ENCODE measurements at places on chromosomes 2 and 18. TPM values are rescaled to one million over a fixed set of nuclear protein-coding genes. Genes with fewer than 3 reads are reported as not detected.

- DNase-seq, result no peak
- peaks cover 9% of the 10 kb centered on the region for H3K4me1 ChIP-seq
- H3K4me3 ChIP-seq, result no peak overlapping the region
These were observed 9.3 kb downstream of the IL1F10 start for GRCh38 chr2:113076954-113077669.

- no peaks in the 10 kb centered on the region for H3K27me3 ChIP-seq
- no peaks in the 10 kb centered on the region for H3K36me3 ChIP-seq
- no peak for DNase-seq
These were observed 218.1 kb downstream of the ARHGAP15 start for GRCh38 chr2:143347271-143347695.

DNA sequence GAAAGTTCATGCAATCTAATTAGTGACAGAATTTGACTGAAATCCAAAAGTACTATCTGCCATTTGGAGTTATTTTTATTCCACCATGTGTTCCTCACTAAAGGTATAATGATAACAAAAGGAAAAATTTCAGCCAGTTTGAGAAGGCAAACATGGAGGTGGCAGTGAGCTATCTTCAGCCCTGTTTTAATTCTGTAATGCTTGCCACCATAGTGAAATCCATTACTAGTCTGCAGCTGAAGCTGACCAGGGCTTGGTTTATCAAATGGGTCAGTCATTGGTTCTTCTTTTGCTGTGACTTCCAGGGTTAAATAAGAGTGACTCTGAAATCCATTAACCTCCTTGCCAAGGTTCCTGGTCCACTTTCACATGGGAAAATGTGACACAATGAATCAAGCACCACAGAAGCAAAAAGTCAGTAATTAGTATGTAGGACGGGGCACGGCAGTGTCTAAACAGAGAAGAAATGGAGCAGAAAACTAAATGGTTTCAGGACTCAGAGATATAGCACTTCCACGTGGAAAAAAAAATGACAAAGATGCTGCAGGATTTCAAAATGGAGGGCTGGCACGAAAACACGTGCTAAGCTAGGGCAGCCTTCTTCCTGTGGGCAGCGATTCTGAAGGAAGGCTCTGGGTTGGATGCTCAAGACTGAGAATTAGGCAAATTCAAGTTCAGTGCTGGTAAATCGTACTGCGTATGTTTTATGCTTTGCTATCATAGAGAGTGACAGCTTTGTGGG lies 87.2 kb downstream of the EPHA4 start:
- H3K27me3 ChIP-seq, result no peaks in the 10 kb centered on the region
- H3K4me3 ChIP-seq, result no peak overlapping the region
- H3K4me1 ChIP-seq, result no peaks in the 10 kb centered on the region
- DNase-seq, result no peak
- H3K27ac ChIP-seq, result no peak overlapping the region
- no peaks in the 10 kb centered on the region for H3K36me3 ChIP-seq

GRCh38 chr2:232276733-232277313 lies 101.7 kb upstream of the ALPP start:
- H3K4me1 ChIP-seq, result no peaks in the 10 kb centered on the region
- no peak overlapping the region for H3K4me3 ChIP-seq
- H3K27ac ChIP-seq, result no peak overlapping the region
- DNase-seq, result no peak
- no peaks in the 10 kb centered on the region for H3K27me3 ChIP-seq
- peaks cover 6% of the 10 kb centered on the region for H3K36me3 ChIP-seq

The SCN2A gene
- not detected for total RNA-seq

The SERPINB13 gene
- total RNA-seq, result not detected

The KCNG2 gene
- total RNA-seq, result not detected

Data from CD8-positive, alpha-beta memory T cell (primary cell).